SW480 (cell line): ENCODE measurements at places on chromosomes 3 and 15.

DNA sequence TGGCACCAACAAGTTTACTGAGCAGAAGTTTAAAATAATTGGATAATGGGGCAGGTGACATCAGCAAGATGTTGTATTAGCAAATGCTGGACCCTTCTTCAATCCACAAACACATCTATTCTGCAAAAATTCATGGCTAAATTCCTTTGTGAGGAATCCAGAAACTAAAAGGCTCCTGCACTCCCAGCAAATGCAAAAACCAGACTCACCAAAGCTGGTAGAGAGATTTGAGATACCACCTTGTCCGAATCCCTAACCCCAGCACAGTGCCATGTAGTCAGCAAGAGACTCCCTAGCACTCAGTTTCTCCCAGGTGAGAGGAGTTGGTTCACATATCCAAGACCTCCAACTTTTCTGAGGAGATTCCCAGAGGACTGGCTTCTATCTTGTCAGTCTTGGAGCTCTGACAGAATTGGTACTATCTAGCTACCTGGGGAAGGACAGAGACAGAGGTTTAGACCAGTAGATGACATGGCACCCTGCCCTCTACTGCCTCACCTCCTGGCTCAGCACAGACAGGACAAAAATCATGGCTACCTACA lies 21.8 kb downstream of the GREM1 start:
- no peak for DNase-seq

- DNase-seq = no peak
Observed at GRCh38 chr3:104907507-104907906, 459.2 kb upstream of the ALCAM start.

- DNase-seq = no peak
Observed at GRCh38 chr15:62278534-62278933, 113.4 kb upstream of the C2CD4B start.

GRCh38 chr15:41945731-41946130 lies 26.6 kb downstream of the EHD4 start:
- DNase-seq = no peak

DNA sequence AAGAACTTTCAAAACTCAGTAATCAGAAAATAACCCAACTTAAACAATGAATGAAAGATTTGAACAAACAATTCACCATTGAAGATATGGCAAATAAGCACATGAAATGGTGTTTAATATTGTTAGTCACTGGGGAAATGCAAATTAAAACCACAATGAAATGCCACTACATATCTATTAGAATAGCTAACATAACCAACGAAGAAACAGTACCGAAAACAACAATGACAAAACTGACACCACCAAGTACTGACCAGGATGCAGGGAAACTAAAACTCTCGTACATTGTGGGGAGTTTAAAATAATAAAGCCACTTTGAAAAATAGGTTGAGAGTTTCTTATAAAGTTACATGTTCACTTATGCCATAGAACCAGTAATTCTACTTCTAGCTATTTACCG lies 69.1 kb downstream of the KBTBD8 start:
- DNase-seq = no peak

DNA sequence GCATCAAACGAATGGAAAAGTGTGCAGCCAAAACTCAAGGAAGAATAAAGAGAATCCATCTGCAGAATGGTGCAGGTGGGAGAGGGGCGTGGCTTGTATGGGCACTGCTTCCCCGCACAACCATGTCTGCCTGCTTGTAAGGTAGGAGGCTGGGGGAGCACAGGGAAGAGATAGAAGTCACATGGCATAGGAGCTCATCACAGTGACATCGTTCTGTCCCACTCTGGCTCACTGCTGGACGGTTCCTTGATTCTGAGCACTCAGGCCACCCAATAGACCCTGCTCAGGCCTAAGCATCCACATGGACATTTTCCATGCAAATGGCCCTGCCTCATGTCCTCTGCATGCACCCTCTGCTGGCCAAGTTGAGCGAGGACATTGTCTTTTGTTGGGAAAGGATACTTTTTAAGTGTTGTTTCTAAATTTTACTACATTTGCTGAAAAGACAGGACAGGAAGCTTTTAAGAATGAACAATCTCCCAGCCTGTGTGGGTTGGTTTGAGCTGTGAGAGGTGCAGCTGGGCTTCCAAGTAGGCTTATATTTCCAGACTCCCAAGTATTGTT lies 3.1 kb downstream of the MYLK start:
- DNase-seq = peak; percentile 25

DNA sequence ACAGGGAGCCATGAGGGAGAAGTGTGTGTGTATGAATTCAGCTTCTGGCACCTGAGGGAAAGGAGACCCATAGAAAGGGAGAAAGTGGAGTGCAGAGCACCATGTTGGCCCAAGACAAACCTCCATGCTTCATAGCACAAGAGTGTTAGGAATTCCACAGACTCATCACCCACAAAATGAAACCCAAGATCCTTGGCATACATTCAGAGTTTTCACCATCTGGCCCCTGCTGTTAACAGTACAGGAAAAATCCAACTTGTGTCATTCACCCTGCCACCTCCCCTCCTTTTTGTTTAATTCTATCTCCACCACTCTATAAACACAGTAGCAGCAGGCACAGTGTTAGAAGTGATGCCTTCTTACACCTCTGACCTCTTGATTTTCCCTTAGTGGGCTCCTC lies 60.0 kb upstream of the MNS1 start:
- no peak for DNase-seq

GRCh38 chr15:84633311-84634227 lies 20.5 kb downstream of the WDR73 start:
- DNase-seq = peak; percentile 67

- no peak for DNase-seq
Observed at GRCh38 chr3:157442729-157443128, 6.1 kb downstream of the PTX3 start.

DNA sequence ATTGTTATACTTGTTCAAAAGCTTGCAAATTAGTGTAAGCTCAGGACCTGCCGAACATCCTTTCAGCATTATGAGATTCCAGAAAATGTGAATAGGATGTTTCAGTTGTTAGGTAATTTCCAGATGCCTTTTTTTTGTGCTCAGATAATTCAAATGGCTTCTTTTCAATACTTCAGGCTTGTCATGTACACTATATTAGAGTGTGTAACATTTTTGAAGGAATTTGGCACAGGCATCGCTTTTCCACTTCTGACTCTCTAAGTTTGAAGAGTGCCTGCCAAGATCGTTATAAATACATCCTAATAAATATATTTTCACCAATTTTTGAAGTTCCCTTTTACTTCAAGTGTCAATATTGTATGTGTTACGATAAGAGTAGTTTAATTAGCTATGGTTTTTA lies 35.2 kb downstream of the CADM2 start:
- no peak for DNase-seq

- peak; percentile 81 for DNase-seq
Observed at GRCh38 chr3:81490541-81491288, 270.7 kb downstream of the GBE1 start.

DNA sequence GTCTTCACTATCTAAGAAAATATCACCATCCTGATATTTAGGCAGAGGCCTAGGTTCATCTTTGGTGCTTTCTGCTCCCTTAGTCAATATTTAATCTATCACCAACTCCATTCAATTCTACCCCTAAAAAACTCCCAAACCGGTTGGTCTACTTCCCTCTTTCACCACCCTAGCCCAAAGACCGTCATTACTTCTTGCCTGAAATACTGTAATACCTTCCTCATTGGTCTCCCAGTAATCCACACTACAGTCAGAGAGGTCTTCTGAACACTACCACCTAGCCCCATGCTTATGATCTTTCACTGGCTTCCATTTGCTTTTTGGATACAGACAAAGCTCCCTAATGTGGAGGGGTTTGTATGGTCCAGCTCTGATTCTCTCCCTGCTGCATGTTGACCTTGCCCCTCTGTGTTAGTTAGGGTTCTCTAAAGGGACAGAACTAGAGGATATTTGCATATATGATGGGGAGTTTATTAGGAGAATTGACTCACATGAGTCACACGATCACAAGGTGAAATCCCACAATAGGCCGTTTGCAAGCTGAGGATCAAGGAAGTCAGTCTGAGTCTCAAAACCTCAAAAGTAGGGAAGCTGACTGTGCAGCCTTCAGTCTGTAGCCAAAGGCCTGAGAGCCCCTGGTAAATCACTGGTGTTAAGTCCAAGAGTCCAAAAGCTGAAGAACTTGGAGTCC lies 36.4 kb upstream of the ATP2C1 start:
- no peak for DNase-seq

GRCh38 chr3:63940389-63940757 lies 28.2 kb upstream of the SCAANT1 start:
- DNase-seq = no peak

DNA sequence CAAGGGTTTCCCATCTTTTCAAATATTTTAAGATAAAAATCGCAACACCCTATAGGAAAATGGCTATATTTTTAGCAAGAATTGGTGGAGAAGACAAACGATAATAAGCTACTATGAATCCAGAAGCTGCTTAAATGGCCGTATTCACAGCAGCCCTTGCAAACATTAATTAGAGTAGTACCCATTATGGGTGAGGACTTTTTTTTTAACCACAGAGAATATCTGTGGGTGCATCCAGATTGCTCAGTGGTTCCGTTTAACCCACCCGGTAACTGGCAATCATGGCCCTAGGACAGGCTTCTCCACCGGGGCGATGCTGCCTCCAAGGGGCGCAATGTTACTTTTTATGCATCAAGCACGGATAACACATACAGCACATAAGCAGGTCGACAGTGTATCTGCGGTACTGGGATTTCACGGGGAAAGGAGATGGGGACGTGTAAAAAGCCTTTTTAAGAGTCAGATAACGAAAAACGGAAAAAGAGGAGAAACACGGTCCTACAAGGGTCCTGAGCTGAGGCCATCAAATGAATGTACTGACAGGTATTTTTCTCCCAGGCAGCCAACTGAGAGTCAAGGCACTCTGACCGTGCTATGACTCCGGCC lies 968 bp upstream of the TMEM266 start:
- DNase-seq = peak; percentile 58

GRCh38 chr3:183526838-183527427 lies 28.6 kb downstream of the KLHL6 start:
- no peak for DNase-seq

DNA sequence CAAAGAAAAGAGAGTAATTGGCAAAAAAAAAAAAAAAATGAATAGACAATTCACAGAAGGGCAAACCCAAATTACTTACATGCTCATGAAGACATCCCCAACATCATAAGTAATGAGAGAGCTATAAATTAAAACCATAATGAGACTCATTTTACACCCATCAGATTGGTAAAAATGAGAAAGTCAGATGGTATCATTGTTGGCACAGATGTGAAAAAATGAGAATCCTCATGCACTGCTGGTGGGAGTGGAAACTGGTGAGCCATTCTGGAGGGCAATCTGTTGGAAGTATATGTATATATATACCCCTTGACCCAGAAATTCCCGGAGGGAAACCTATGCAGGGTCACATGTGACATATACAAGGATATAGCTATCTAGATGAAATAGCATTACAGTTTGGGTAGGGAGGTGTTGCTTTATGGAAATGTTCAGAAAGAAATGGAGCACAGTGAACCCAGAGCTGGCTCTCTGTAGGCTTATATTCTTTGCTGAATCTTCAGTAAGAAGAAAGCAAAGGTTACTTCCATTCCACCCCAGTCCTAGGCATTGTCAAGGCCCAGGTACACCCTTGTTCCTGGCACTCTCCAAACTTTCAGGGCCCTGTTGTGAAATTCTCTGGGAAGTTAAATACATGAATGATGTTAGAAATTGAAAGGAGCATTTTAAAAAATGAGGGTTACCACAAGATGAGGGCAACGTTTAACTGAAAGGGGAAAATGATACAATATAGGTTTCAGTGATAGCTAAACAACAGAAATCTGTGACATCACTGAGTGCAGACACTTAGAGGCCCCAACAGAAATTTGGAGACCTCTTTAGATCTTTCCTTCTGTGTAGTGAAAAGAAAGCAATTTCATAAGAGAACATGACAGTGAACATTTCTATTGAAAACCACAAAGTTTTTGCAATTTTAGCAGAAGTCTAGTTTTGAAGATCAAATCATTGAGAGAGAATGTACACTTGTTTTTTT lies 132.7 kb upstream of the TPRG1 start:
- no peak for DNase-seq

DNA sequence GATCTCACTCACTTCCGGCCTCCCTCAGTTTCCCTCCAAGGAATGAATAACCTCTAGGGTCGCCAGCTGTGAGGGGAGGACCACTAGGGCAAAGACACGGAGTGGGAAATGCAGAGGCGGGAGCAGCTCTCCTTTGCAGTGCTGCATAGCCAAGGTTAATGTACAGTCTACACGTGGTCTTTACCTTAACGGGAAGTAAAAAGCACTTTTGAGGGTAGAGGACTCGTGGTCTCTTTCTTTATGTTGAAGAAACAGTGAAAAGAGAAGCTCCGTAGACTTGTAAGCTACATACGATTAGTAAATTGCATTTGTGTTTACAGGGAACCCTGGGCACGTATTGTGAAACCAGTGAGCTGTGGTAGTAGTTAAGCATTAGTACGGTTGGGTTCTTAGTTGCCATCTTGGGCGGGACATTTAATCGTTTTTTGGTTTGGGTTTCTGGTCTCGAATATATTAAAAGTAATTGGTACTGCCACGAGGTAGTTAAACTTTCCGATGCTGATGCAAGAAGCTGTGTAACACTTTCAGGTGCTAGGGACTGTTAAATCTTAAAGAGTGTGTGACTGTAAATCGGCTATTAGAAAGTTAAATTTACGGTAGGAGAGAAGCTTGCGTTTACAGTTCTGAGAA lies 828 bp downstream of the U2SURP start:
- peak; percentile 47 for DNase-seq

DNA sequence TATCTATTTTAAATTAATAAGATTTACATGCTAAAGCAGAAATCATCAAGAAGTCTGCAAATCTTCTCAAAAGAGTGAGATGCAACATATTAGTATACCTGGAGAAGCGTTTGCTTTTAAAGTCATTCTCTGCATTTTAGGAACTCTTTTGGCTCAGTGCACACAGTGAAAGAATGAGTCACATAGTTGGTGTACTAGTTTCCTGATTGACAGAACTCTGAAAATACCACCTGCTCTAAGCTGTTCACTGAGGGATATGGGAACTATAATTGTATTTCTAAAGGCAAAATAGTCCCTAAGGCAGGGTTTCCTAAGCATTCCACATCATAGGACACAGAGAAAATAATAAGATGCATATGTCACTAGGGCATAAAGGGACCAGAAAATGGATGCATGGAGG lies 838.5 kb downstream of the DIPK2A start:
- DNase-seq = no peak

DNA sequence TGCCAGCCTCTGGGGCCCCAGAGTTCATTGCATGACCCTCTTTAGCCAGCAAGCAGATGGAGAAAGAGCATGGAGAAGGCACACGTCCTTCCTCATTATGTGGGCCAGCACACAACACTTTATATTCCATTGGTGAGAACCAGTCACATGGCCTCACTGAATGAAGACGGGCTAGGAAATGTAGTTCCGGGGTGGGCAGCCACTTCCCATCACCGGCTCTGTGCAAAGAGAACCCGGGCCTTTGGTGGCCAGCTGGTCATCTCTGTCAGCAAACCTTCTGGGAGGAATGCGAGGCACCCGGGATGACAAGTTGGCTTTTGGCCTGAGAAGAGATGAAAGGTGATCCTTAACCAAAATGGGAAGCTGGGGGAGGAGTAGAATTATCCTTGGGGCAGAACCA lies 90.2 kb upstream of the VGLL4 start:
- no peak for DNase-seq

- DNase-seq = no peak
Observed at GRCh38 chr15:83210619-83211018, 3.0 kb upstream of the HDGFL3 start.

GRCh38 chr3:11613851-11614487 lies 29.7 kb downstream of the VGLL4 start:
- DNase-seq = no peak

GRCh38 chr15:33988384-33988783 lies 20.1 kb downstream of the CHRM5 start:
- no peak for DNase-seq
